ENCODE measurements at places on chromosomes 7 and 10.

DNA sequence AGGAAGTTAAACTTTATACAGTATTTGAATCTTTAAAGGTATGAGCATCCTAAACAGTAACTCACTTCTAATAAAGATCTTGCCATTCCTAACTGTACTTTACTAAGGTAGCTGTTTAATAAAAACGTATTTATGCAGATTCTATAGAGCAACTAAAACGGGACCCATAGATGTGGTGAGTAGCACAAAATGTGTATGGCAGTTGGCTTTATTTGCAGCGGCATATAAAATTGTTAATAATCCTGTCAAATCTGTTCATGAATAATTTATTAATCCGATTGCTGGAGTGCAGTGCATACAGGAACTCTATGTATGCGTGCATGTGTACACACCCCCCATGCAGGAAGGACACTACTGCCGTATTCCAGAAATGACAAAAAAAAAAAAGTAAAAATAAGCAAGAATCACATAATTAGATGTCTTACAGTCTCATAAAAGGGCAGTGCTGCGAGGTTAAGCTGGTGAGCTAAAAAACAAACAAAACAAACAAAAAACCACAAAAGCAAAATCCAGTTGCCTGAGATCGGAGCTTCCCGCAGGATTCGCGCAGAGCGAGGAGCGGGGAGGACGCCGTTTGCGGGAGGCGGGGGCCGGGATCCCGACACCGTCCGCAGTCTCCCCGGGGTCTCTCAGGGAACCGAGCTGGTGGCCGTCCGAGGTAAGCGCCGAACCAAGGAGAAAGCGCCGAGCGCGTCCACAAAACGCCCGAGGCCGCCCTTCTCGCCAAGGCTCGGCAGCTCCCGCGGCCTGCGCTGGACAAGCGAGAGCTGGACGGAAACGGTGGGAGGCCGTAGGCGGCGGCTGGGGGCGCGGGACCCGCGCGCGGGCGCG lies 518 bp upstream of the COMMD3 start:
- no peak for DNase-seq

GRCh38 chr7:149020483-149020882 lies 7.8 kb downstream of the PDIA4 start:
- no peak for DNase-seq

- no peak for DNase-seq
Observed at GRCh38 chr10:1613511-1613910, 123.8 kb downstream of the ADARB2 start.

DNA sequence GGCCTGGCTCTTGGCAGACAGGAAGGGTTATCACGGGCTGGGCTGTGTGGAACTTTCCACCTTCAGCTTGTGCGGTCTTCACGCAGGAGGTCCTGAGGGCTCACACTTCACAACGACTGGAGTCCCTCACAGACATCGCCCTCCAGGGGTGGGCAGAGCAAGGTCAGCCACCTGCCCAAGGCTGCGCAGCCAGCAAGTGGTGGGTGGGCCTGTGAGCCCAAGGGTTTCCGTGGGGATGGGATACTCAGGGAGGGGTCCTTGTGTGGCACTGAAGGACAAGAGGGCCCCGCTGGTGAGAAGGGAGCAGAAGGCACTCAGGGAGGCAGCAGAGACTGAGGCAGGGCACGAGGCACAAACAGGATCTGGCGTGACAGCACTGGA lies 22.0 kb downstream of the PDIA4 start:
- no peak for DNase-seq

- DNase-seq, result no peak
Observed at GRCh38 chr7:7271094-7271874, 88.9 kb downstream of the C1GALT1 start.

- DNase-seq, result no peak
Observed at GRCh38 chr10:95539560-95540284, 21.4 kb downstream of the SORBS1 start.
